ENCODE measurements at places on chromosomes 16 and 17. TPM values are rescaled to one million over a fixed set of nuclear protein-coding genes. Genes with fewer than 3 reads are reported as not detected.

Gene FAM20A
- 2.6 TPM for total RNA-seq

Gene PDPR
- 47.2 TPM for total RNA-seq

Gene KRTAP3-2
- total RNA-seq: not detected

Gene TMC7
- total RNA-seq: 1.6 TPM

Gene SARM1
- total RNA-seq: 16.0 TPM

Gene NEUROD2
- 0.17 TPM for total RNA-seq

Gene MFAP4
- 7.3 TPM for total RNA-seq

Gene WNT3
- 0.67 TPM for total RNA-seq

Gene ENPP7
- total RNA-seq: 0.11 TPM

Gene ZC3H18
- total RNA-seq: 20.0 TPM

Gene PIMREG
- 50.2 TPM for total RNA-seq

Gene CCL7
- total RNA-seq: not detected

Gene CPD
- 27.5 TPM for total RNA-seq

Gene NHLRC4
- total RNA-seq: 0.89 TPM

Gene PPY
- not detected for total RNA-seq

Gene SLC5A10
- total RNA-seq: 0.19 TPM

Gene KRTAP4-2
- not detected for total RNA-seq

Gene PRSS22
- total RNA-seq: not detected

Gene KRTAP2-1
- not detected for total RNA-seq

Gene KRT28
- total RNA-seq: not detected

Gene PIRT
- total RNA-seq: 28.4 TPM

Gene ELMO3
- total RNA-seq: 1.5 TPM

Gene SLC47A1
- total RNA-seq: 0.16 TPM

Gene SMTNL2
- total RNA-seq: 0.69 TPM

Gene ERAL1
- 19.3 TPM for total RNA-seq

Gene TRPV2
- not detected for total RNA-seq

Gene PDE6G
- total RNA-seq: 0.87 TPM

Gene C16orf86
- 2.2 TPM for total RNA-seq

Gene KRTAP1-1
- not detected for total RNA-seq

Gene IRX5
- total RNA-seq: 3.1 TPM

Gene FGF11
- total RNA-seq: 16.5 TPM

Gene GALR2
- 0.81 TPM for total RNA-seq

Gene CBFA2T3
- total RNA-seq: 0.58 TPM

Gene CA4
- 1.4 TPM for total RNA-seq

Gene CLN3
- total RNA-seq: 12.1 TPM

Gene LITAFD
- total RNA-seq: not detected

Gene DHRS7C
- total RNA-seq: not detected

Gene PRSS21
- 6.8 TPM for total RNA-seq

Gene ADPRM
- 16.3 TPM for total RNA-seq

Gene LPCAT2
- total RNA-seq: 1.4 TPM

Gene BPTF
- 88.8 TPM for total RNA-seq

Gene SLFN12L
- 0.14 TPM for total RNA-seq

Gene HES7
- 0.31 TPM for total RNA-seq

Gene TMEM219
- total RNA-seq: 57.9 TPM

Gene CA7
- 1.0 TPM for total RNA-seq

Gene CPNE7
- total RNA-seq: 17.1 TPM

Gene PYDC1
- not detected for total RNA-seq

Gene TRIM65
- 26.7 TPM for total RNA-seq

Gene TBX2
- total RNA-seq: 0.18 TPM
